ENCODE measurements at places on chromosomes 11 and 22. TPM values are rescaled to one million over a fixed set of nuclear protein-coding genes. Genes with fewer than 3 reads are reported as not detected.

SCN3B gene
- total RNA-seq = 1.1 TPM

LRRC56 gene
- total RNA-seq = 2.1 TPM

PLEKHA7 gene
- total RNA-seq = 25.6 TPM

CASP4 gene
- total RNA-seq = not detected

UBQLNL gene
- total RNA-seq = not detected

TUBA8 gene
- 1.0 TPM for total RNA-seq

RCOR2 gene
- total RNA-seq = 80.1 TPM

PGA5 gene
- 0.67 TPM for total RNA-seq

SYCE3 gene
- not detected for total RNA-seq

TTC36 gene
- not detected for total RNA-seq

AQP11 gene
- total RNA-seq = 1.2 TPM

SLC22A6 gene
- total RNA-seq = not detected

CARNS1 gene
- total RNA-seq = 1.1 TPM

ASRGL1 gene
- 27.2 TPM for total RNA-seq

E2F8 gene
- 11.5 TPM for total RNA-seq

FGF3 gene
- not detected for total RNA-seq

APOA5 gene
- total RNA-seq = 0.15 TPM

OR51B2 gene
- total RNA-seq = not detected

GRIK4 gene
- 2.4 TPM for total RNA-seq

DUSP8 gene
- 2.1 TPM for total RNA-seq

PARVG gene
- 0.50 TPM for total RNA-seq

SERHL2 gene
- 2.1 TPM for total RNA-seq

ROBO4 gene
- total RNA-seq = not detected

MS4A6E gene
- total RNA-seq = not detected

Data from H1 (cell line).